ENCODE measurements at places on chromosomes 3 and 15.

DNA sequence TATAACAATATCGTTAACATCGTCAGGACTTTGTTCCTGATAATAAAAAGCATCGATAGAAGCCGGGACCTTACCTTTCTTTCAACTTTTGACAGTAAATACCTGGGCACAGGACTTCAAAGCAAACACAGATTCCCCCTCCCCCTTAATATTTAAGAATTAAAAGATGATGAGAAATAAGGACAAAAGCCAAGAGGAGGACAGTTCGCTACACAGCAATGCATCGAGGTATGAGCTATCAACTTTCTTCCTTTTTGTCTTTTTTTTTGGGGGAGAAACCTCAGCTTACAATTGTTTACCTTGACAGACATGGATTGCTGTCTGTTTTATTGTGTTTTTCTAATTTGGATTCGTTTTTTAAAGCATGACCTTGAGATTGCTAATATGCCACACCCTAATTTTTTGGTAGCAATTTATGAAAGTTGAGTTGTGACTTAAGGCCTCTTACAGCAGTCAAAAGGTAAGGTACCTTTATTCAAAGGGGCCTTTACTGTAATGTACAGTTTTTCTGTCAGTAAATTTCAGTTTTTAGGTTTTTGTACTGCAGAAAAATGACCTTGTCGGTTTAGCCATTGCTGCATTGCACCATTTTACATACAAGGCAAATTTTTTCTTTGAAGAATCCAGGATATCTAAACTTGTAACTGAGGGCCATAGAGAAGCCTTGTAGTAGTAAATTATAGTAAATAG is 1.1 kb downstream of the CHD2 start:
- no peak for DNase-seq

DNA sequence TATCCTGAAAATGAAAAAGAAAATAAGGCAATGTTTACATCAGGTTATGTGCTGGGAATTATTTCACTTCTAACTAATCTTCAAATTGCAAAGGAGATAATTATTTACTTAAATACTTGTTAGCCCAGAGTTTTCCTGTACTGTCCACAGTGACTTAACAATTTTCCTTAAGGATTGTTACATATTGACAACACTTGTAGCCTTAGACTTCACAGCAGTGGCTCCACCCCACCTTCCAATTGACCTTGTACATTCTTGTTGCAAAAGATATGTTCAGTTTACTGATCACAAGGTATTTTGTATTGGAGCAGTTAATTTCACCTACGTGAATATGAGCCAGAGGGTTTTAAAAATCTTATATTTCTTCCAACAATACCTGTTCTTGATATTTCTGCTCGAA is 376.9 kb downstream of the CNTN6 start:
- no peak for DNase-seq

- no peak for DNase-seq
Observed at GRCh38 chr3:141851411-141851810, 25.0 kb upstream of the ATP1B3 start.

GRCh38 chr15:57367556-57367955 is 8.7 kb upstream of the CGNL1 start:
- DNase-seq: no peak

GRCh38 chr15:70337277-70338186 is 239.8 kb upstream of the TLE3 start:
- DNase-seq: no peak

- no peak for DNase-seq
Observed at GRCh38 chr15:68683026-68683425, 104.2 kb downstream of the CORO2B start.

- DNase-seq: no peak
Observed at GRCh38 chr3:114417675-114418074, 123.8 kb downstream of the TIGIT start.

- DNase-seq: no peak
Observed at GRCh38 chr3:39064646-39065045, 12.8 kb downstream of the WDR48 start.

GRCh38 chr3:170643831-170644230 is 58.0 kb upstream of the SLC7A14 start:
- DNase-seq: no peak

DNA sequence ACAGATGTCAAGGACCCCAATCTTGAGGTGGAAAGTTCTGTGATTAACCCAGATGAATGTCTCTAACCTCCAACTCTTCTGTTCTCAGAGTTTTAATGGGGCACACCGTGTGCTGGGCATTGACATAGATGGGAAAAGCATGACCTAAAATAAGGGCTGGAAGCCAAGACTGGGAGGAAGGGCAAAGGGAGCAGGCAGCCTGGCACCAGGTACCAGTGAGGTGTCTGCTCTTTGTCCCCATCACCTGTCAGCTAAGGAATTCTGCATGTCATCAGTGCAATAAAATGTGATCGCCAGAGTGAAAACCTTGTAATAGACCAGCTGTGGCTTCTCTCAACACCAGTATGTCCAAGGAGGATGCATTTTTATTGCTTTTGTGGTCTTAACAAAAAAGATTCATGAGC is 143.5 kb upstream of the TPM1 start:
- DNase-seq: no peak

- DNase-seq: no peak
Observed at GRCh38 chr3:109275702-109276293, 40.5 kb downstream of the DPPA2 start.

DNA sequence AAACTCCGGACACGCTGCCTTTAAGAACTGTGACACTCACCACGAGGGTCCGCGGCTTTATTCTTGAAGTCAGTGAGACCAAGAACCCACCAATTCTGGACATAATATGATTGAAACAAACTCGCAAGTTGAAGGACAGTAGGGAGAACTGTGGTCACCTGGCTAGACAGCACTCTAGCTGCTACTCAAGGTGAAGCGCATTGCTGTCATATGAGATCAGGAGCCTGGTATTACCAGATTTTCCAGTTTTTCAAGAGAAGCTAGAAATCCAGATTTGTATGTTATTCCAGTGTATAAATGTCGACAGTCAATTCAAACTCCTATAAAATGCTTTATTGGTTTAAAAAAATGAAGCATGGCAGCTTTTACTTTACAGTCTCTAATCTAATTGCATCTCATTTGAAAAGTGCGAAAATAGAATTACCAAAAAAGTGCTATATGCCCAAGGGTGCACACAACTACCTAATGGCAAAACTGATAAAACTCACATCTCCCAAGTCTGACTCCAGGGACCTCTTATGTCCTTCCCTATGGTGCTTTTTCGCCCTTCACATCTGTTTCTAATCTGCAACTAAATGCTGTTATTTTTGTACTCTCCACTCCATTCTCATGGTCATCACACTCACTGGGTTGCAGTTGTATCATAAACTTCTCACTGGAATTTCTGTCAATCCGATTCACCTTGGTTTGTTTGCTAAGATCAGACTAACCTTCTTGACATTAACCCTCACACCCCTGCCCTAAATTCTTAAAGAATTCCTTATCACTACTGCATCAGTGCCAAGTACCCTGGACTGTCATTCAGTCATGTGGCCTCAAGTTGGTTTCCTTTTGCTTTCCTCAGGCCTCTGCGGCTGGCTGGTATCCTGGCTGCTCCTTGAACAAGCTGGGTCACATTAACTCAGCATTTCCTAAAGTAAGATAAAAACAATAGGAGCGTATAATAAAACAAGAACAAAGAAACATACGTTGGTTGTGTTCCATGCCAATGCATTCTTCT is 31.5 kb upstream of the ARHGEF26 start:
- DNase-seq: no peak

- DNase-seq: no peak
Observed at GRCh38 chr15:48493084-48493762, 152.3 kb downstream of the FBN1 start.

DNA sequence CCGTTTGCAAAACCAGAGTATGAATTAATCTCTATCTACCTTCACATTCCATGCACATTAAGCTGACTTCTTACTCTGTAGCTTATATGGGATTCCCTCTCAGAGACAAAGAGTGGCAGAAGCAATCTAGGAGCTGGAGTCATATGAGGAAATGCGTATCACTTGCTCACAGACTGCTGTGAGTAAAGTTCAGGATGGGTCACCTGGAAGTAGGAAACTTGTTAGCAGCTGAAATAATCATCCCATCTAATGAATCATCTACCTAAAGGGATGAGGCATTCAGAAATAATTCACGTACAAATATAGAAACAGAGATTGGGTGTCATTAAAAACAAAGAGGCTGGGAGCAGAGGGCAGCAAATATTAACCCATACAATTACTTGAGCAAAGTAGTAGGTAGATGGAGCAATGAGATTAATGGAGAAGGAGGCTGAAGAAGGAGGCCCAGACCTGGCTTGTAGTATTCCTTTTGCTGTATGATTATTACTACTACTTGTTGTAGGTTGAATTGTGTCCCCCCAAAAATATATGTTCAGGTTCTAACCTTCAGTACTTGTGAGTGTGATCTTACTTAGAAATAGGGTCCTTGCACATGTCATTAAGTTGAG is 866.3 kb downstream of the ROBO2 start:
- DNase-seq: no peak

- DNase-seq: no peak
Observed at GRCh38 chr3:113259196-113259595, 47.8 kb downstream of the BOC start.

GRCh38 chr15:52464478-52464877 is 64.2 kb downstream of the MYO5A start:
- DNase-seq: no peak

- no peak for DNase-seq
Observed at GRCh38 chr3:54599716-54600115, 328.1 kb downstream of the LRTM1 start.

DNA sequence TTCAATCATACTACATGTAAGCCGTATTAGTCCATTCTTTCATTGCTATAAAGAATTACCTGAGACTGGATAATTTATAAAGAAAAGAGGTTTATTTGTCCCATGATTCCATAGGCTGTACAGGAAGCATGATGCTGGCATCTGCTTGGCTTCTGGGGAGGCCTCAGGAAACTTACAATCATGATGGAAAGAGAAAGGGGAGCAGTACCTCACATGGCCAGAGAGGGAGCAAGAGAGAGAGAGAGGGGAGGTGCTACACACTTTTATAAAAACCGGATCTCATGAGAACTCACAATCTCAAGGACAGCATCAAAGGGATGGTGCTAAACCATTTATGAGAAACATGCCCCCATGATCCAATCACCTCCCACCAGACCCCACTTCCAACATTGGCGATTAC is 14.3 kb upstream of the CLASP2 start:
- no peak for DNase-seq

- DNase-seq: no peak
Observed at GRCh38 chr3:49792371-49793150, 6.2 kb upstream of the IP6K1 start.

DNA sequence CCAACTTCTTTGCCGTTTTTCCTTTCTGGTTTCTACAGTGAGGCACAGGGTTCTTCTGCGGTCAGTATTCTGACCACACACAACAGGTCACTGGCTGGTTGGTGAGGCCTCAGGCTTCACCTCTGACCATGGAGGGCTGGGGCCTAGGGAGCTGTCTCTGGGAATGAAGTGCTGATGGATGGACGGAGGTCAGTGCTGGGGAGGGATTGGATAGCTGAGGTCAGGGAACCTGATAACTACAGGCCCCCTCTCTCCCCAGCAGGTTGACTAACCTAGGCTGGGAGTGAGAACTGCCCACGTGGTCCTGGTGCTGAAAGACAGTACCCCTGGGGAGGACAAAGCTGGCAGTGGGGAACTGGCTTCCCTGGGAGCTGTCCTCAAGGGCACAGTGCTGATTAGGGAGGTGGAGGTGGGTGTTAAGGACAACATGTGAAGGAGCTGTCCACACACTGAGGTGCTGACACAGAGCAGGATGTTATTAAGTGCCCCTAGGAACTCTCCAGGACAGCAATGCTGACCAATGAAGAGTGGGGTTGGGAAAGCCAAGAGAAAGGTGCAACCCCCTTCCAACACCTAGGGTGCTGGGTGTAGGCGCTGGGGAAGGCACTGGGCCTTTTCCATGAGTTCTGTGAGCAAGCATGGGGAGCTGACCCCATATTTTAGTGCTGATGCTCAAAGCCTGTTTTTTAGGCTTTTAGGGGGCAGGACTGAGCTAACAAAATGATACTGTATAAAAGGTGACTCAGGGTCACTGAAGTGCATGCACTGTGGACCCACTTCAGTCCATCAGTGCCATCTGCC is 45.2 kb downstream of the ATP2B2 start:
- no peak for DNase-seq

- DNase-seq: no peak
Observed at GRCh38 chr15:76149291-76149915, 89.6 kb downstream of the TMEM266 start.

DNA sequence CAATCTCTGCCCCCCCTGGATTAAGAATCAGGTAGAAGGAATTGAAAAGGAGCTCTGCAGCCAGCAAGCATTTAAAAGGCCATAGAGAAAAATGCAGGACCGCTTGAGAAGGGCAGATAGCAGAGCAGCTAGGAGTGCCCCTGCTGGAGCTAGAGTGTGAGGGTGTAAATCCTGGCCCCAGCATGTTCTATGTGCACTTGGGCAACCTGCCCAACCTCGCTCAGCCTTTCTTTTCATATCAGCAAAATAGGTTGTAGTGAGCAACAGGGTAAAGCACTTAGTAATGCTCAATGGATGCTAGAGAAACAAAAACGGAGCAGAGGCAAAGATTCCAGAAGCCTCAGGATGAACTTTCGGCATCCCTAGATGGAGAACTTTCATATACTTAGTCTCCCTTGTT is 25.0 kb upstream of the THBS1 start:
- DNase-seq: no peak

DNA sequence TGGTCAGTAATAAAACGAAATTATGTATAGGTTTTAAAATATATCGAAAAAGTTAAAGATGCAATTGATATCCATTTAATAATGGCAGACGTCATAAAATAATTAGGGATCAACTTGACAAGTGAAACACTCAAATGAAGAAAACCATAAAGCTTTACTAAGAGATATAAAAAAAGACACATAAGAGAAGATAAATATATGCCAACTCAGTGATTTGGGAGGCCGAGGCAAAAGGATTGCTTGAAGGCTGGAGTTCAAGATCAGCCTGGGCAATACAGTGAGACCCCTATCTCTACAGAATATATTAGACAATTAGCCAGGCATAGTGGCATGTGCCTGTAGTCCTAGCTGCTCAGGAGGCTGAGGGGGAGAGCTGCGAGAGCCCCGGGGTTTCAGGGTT is 190.5 kb downstream of the SV2B start:
- no peak for DNase-seq

- no peak for DNase-seq
Observed at GRCh38 chr3:29141197-29141917, 139.5 kb upstream of the RBMS3 start.

Data from stimulated activated CD8-positive, alpha-beta memory T cell treated with anti-CD3 and anti-CD28 coated beads, Interleukin-2, amount 100 ng/mL, for 1 hour (primary cell).